CD4-positive, alpha-beta T cell treated with Interleukin-12 subunit alpha and Interleukin-12 subunit beta, for 1 hour (primary cell): ENCODE measurements at places on chromosomes 1 and 21.
A peak's percentile ranks its signal among the peaks of the same experiment; 100 is the strongest.

GRCh38 chr1:208089149-208089548 is 155.0 kb downstream of the PLXNA2 start:
- DNase-seq = no peak

DNA sequence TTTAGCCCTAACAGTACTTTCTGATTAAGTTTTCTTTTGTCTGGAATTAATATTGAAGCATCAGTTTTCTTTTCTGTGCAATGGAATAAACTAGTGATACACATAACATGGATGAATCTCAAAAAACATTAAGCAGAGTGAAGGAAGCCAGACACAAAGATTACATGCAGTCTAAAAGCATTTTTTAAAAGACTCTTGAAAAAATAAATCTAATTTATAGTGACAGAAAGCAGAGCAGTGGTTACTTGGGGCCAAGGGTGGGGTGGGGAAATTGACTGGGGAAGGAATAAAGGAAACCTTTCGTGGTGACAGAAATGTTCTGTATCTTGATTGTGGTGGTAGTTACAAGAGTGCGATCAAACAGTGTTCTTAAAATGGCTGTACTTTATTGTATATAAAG is 20.2 kb upstream of the ST6GALNAC3 start:
- DNase-seq = no peak

DNA sequence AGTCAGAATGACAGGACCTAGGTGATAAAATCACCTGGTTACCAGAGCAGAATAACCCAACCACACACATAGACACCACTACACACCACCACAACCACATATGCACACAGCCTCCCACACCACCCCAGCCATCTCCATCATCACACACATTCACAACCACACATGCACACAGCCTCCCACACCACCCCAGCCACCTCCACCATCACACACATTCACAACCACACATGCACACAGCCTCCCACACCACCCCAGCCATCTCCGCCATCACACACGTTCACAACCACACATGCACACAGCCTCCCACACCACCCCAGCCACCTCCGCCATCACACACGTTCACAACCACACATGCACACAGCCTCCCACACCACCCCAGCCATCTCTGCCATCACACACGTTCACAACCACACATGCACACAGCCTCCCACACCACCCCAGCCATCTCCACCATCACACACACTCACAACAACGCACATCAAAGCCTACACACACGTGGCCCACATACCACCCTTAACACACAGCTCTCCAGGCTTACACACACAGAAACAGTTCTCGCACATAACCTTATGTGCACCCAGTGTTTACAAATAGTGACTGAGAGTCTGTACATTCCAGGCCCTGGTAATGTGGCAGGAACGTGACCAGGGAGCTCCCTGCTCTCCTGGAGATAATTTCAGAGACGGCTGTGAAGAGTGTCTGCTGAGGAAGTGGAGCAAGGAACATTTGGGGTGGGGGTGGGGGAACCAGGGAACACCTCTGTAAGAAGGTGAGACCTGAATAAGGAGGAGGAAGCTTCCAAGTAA is 3.3 kb upstream of the GJB3 start:
- no peak for DNase-seq

GRCh38 chr1:226376300-226376699 is 31.6 kb downstream of the PARP1 start:
- no peak for DNase-seq

- no peak for DNase-seq
Measured at GRCh38 chr1:12745992-12746323, at the start of gene CFAP107. Gene CFAP107 (plus strand): TSS chr1:12746200. CDS start chr1:12746431, 231 bp downstream.

GRCh38 chr1:243735457-243735856 is 114.6 kb downstream of the AKT3 start:
- no peak for DNase-seq

GRCh38 chr21:18499761-18500376 is 96.3 kb upstream of the TMPRSS15 start:
- DNase-seq = peak; percentile 14

GRCh38 chr1:45542591-45542990 is 8.0 kb upstream of the AKR1A1 start:
- DNase-seq = no peak

DNA sequence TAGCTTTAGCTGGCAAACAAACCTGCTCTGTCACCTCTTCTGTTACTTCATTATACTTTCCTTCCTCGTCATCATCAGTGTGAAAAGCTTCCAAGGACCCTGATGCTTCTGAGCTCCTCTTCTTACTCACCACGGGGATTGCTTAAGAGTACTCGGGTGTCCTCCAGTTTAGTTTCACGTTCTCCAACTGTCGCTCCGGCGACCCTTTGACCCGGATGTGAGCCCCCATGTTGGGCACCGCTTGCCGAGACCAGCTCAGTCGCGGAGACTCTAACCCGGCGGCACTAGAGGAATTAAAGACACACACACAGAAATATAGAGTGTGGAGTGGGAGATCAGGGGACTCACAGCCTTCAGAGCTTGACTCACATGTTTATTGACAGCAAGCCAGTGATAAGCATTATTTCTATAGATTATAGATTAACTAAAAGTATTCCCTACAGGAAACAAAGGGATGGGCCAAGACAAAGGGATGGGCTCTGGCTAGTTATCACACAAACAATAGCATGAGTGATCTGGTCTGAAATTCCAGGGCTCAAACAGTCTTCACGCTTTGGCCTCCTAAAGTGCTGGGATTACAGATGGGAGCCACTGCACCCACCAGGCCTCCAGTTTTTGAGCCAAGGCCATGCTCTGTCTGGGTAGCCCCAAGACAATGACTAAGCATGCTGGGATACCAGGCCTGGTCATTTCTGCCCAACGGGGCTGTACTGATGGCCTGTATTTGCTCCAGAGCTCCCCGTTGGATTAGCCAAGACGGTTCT is 30.1 kb upstream of the ENO1 start:
- DNase-seq = no peak

DNA sequence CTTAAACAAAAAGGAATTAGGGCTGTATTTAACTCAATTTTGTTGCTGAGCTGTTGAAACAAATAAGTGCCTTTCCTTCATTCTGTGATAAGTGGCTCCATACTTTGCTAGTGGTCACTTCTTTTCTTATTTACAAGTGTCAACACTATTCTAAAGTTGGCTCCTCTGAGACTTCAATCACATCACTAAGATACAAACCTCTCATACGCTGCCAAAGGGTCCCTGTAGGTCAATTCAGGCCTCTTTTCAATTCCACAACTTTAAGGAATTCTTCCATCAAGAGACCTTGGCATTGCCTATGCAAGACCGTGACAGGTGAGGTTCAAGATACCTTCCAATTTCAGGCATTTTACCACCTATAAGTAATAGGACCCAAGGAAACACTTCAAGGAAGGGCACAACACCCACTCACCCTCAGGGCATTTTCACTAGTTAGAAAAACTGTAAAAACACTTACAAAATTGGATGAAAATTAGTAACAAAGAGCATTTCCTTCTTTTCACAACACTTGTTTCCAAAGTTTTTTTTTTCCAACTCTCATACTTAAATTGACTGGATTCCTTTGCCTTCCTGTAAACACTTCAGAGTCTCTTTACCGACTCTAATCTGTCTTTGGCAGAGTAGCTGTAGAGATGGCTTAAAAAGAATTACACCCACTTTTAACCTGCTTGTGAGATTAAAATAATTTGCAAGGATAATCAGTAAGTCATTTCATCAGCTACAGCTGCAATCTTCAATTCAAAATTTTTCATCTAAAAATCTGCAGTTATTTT is 24.5 kb downstream of the SERBP1 start:
- no peak for DNase-seq

- no peak for DNase-seq
Measured at GRCh38 chr1:73176902-73177301, 894.6 kb upstream of the NEGR1 start.

GRCh38 chr21:42130441-42130840 is 59.3 kb downstream of the UMODL1 start:
- no peak for DNase-seq

- DNase-seq = no peak
Measured at GRCh38 chr1:217184854-217185253, 446.0 kb downstream of the GPATCH2 start.

DNA sequence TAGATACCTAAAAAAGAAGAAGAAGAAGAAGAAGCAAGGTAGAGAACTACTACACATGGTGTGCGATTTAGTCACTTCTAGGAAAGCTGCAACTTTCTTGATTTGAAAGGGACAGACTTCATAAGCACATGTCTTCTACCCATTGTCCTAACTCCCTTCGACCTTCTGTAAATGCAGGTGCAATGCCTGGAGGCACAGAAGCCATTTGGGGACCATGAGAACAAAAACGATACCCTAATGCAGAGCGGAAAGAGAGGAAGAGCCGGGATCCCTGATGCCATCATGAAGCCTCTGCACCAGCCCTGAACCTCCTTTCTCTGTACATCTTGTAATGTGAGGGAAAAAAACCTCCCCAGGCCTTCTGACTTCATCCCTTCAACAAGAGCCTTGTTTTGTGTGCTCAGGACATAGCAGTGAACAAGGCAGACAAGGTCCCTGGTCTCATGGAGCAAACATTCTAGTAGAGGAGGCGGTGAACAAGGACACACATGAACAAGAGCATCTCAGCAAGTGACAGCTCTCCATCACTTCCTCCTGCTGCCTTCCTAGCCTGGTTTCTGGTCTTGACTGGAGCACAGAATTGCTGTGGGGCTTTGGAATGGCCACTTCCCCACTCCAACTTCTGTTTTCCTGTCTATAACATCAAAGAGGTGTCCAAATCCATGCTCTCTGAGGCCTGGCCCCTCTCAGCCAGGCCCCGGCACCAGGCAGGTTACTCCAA is 5.5 kb upstream of the LAPTM5 start:
- DNase-seq = no peak

- no peak for DNase-seq
Measured at GRCh38 chr1:114034567-114035303, 55.5 kb downstream of the OLFML3 start.

GRCh38 chr1:161721738-161722343 is 497 bp downstream of the FCRLB start:
- no peak for DNase-seq

DNA sequence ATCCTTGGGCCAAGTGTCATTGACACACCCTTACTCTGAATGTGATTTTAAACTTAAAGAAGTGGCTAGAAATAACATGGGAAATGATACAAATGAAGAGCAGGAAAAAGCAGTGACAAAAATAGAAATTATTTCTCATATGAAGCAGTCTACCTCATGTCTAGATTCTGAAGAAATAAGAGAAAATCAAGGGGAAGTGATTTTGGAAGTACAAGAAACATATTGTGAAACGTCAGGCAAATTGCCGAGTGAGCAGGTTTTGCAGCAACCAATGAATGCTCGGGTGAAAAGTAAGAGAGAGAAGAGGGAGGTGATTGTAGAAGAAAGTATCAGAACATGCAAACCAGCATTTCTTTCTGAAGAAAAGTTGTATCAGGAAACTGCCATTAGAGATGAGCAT is 130.7 kb downstream of the MACF1 start:
- DNase-seq = no peak

DNA sequence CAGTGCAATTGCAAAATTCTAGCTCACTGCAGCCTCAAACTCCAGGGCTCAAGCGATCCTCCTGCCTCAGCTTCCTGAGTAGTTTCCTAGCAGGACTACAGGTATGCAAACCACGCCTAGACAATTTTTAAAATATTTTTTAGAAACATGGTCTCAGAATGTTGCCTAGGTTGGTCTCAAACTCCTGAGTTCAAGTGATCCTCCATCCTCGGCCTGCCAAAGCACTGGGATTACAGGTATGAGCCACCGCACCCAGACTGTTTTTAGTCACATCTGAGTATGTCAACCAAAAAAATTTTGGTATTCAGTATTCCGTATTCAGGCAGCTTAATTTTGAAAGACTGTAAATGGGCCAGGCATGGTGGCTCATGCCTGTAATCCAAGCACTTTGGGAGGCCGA is 11.2 kb downstream of the TARBP1 start:
- no peak for DNase-seq

- DNase-seq = no peak
Measured at GRCh38 chr1:31054349-31054748, 11.2 kb downstream of the PUM1 start.

DNA sequence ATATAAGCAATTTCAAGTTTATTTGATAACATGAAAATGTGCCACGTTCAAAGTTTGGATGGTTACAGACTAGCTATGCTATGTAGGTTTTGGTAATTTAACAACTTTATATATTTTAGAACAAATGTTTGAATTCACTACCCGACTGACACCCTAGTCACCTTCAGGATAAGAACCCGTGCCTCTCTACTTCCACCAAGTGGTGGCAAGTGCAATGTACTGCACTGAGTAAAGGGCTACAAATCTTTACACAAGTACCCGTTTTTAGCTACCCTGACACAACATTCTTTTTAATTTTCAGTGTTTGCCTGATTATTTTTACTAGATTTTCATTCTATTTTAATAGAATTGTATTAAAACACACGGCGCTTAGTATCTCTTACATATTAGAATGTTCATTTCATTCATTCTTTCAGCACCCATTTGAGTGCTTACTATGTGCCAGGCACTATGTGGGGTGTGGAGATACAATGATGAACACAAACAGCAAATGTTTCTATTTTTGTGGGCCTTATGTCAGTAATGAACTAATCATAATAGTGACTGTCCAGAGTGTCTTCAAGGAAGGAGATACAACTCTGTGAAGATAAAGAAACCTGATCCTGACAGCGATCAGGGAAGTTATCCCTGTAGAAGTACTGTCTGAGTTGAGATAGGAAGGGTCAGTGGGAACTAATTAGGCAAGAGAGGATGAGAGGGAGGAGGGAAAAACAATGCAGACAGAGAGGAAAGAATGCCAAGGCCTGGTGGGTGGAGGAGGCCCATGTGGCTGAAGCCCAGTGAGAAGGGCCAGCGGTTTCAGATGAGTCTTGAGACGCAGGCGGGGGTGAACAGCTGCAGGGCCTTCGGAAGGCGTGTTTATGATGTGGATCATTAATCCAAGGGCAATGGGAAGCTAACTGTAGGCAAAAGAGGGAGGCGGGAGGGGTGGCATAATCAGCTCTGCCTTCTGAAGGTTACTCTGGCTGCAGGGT is 3.8 kb downstream of the LCA5L start:
- DNase-seq = peak; percentile 58

DNA sequence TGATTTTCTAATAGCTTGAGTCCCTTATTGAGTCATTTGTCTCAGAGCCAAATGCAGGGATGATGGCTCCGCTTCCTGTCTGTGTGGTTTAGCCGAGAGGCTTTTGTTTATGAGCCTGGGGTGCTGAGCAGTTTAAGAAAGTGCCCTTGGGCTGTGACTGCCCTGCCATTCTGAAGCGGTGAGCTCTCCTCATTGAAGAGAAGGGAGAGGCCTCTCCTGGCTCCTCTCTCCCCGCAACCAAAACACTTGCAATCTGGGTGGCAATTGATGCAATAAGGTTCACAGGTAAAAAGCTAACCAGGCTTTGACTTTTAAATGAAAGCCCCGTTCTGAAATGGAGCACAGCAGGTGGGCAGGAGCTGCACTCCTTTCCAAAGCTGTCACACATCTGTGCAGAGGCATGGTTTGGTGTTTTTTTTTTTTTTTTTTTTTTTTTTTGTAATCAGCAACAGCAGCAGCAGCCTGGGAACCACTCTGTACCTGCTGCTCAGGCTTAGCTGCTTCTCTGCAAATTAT is 403.7 kb downstream of the SIPA1L2 start:
- DNase-seq = peak; percentile 23
